Glutamatergic neuron (in vitro differentiated cells): ENCODE measurements at places on chromosomes 6 and 20.

- DNase-seq: no peak
These were observed 36.5 kb upstream of the RFPL4B start for GRCh38 chr6:112310439-112311125.

- peak; percentile 24 for DNase-seq
These were observed 512 bp downstream of the TAP1 start for GRCh38 chr6:32852844-32853540.

GRCh38 chr6:41497994-41498393, 48.2 kb upstream of the FOXP4 start:
- no peak for DNase-seq

- no peak for DNase-seq
These were observed 68.3 kb upstream of the TMEM244 start for GRCh38 chr6:129929433-129929832.

GRCh38 chr6:99318566-99318965, 30.9 kb downstream of the FAXC start:
- no peak for DNase-seq

DNA sequence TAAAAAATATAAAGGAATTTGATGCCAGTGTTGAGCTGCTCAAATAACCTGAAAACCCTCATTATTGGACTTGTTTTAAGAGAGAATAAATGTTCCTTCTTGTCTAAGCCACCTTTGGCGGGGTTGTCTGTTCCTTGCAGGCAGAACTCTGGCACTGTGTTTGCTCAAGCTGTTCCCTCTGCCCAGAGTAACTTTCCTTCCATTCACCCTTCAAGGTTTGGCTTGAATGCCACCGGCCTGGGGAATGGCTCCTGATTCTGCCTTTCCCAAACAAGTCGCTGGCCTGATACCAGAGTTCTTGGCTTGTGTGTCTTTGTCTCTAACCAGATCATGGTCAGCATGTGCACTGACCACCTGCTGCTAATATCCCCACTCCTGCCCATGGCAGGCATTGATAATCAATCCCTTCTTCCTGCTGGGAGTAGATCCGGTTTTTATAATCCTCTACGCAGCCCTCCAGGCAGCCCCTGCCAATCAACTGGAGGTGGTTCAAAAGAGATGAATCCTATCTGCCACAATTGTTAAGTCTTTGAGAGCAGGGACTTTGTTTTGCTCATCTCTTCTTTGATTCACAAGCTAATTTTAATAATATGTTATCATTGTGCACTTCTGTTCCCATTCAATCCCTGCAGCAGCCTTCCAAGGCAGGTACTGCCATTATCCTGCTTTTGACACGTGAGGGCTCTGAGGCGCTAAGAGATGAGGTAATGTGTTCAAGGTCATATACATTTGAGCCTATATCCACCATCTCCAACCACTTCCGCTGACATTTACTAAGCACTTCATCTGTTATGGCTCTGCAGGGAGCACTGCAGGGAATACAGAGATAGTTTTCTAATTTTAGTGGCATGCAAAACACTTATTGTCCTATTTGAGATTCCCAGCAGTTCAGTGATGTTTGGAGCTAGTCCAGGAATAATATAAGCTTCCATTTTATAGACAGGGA, 3.1 kb upstream of the CCM2L start:
- no peak for DNase-seq

- DNase-seq: peak; percentile 42
These were observed 840 bp downstream of the PPP1R3D start for GRCh38 chr20:59939052-59939878.

GRCh38 chr6:100166956-100167355, 172.9 kb upstream of the MCHR2 start:
- no peak for DNase-seq

DNA sequence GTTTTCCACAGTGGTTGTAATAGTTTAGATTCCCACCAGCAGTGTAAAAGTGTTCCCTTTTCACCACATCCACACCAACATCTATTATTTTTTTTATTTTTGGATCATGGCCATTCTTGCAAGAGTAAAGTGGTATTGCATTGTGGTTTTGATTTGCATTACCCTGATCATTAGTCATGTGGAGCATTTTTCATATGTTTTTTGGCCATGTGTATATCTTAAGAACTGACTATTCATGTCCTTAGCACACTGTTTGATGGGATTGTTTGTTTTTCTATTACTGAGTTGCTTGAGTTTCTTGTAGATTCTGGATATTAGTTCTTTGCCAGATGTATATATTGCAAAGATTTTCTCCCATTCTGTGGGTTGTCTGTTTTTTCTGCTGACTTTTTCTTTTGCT, 820.1 kb downstream of the TENT5A start:
- DNase-seq: no peak

- DNase-seq: no peak
These were observed 6.4 kb upstream of the SLC2A12 start for GRCh38 chr6:134058622-134059366.

DNA sequence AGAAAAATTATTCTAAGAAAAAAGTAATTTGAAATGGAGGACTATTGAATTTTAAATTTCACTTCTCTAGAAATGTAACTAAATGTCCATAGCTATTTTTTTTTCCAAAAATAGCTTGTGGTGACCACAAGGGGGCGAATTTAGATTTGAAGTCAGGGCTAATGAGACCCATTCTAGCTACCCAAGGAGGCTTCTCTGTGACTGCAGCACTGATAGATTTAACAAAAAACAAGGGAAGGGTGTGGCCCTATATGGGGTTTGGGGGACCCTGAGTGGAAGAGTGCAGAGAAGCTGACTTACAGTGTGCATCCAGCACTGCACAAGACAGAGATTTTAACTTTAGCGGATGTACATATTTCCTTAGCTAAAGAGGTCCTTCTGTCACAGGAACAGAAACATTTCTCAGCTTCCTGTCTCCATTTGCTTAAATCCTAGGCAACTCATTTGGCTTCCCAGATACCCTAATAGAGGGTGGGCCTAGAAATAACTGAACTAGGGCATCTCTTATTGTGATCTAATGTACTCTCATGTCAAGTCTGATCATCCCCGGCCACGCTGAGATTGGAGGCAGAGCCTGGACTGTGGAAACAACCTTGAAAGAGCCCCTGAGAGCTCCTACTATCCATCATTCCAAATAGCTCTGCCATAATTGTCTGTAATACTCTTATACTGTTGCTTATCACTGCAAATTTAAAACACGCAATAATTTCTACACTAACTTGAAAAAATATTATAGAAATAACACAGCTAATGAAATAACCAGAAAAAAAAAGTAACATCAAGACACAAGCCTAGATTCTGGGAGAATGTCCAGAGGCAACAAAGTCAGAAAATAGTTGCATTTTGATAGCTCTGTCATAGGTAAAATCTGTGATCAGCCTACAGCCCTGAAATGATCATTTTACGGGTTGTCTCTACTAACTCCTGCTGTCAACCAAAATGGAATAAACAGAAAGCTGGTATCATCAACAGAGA, 93.6 kb downstream of the SNAP91 start:
- DNase-seq: no peak

DNA sequence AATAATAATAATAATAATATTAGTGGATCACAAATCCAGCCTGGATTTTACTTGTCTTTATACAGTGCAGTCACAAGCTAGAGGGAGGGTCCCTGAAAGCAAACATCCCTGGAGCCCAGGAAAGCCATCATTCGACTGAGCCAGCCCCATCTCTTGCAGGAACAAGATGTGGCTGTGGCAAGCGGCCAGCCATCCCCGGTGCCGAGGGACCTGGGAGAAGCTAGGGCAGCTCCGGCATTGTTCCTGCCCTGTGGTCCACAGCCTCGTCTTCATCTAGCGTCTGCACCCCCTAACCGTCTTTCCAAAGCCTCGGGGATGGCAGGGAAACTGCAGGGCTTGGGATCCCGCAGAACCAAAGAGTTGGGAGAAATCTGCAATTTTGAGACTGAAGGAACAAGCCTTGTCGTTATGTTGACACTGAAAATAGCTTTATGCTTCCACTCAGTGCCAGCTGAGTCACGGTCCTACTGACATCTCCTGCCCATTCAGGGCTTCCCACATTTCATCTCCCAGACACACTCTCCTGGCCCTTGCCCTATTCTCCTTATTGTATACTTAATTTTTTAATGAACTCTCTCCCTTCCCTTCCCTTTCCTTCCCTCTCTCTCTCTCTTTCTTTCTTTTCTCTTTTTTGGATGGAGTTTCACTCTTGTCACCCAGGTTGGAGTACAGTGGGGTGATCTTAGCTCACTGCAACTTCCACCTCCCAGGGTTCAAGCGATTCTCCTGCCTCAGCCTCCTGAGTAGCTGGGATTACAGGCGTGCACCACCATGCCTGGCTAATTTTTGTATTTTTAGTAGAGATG, 62.5 kb upstream of the ZNFX1 start:
- DNase-seq: peak; percentile 27

- no peak for DNase-seq
These were observed 1.3 kb downstream of the CDYL start for GRCh38 chr6:4777394-4777935.

DNA sequence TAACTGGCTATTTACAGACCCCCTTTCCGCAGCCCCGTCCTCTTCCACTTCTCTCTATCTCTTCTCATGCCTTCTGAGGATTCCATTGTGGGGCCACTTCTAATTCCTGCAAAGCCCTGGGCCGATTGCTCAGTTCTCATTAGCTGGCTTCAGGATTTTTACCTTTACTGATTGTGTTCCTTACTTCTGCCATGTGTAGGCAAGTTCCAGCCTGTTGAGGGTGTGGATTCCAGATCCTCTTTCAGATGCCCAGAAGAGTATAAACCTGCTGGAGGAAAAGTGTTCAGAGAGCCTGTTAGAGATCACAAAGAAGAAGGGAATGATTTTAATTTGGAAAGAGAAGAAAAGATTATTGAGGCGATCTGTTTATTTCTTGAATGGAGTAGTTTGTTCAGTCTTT, 5.4 kb downstream of the DSE start:
- DNase-seq: no peak

- peak; percentile 45 for DNase-seq
These were observed 59.4 kb downstream of the INSM1 start for GRCh38 chr20:20427227-20427864.

- no peak for DNase-seq
These were observed 205.8 kb downstream of the TRDN start for GRCh38 chr6:123430970-123431369.

DNA sequence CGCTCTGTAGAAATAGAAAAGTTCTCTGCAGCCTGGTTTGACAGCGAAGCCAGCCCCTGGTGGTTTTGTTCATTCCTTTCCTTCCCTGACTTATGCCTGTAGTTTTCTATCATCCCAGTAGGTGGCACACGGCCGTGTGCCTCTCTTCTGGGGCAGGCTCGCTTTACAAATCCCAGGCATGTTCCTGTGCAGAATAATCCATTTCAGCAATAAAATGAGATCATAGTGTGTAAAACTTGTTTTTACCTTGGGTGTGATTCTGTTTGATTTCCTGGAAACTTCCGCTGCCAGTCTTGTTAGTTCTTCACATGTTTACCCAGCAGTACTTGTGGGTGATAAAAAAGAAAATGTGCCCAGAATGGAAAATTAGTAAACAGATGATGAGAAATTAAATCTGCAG, 7.4 kb upstream of the INSM1 start:
- peak; percentile 54 for DNase-seq

DNA sequence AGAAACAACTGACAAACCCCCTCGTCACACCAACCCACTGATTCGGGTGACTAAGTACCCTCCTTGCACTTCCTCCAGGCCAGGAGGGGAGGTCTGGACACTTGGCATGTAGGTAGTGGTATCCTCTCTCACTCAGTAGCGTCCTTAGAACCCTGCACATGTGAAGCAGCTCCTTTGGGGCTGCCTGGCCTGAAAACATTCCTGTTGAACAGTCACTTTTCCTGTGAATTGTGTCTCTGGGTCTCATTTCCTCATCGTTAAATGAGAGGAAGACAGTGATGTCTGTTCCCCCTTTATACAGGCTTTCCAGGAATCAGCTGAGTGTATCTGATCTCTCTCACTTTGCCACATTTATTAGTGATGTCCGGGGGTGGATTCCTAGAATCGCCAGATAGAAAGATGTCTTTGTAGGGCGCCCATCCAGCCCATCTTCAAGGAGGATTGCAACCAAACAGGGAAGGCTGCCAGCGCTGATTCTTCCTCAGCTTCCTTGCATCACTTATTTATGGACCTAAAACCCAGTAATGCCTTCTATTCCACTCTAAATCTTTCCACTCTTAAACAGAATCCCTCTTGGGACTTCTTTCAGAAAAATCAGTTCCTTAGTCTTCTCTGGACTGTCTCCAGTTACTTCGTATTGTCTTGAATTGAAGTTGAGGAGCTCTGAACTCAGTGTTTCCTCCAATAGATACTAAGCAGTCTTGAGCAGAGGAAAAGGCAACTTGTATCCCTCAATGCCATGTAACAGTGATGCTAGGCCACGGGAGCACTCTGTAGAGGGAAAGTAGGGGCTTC, 9.4 kb upstream of the POPDC3 start:
- DNase-seq: no peak

DNA sequence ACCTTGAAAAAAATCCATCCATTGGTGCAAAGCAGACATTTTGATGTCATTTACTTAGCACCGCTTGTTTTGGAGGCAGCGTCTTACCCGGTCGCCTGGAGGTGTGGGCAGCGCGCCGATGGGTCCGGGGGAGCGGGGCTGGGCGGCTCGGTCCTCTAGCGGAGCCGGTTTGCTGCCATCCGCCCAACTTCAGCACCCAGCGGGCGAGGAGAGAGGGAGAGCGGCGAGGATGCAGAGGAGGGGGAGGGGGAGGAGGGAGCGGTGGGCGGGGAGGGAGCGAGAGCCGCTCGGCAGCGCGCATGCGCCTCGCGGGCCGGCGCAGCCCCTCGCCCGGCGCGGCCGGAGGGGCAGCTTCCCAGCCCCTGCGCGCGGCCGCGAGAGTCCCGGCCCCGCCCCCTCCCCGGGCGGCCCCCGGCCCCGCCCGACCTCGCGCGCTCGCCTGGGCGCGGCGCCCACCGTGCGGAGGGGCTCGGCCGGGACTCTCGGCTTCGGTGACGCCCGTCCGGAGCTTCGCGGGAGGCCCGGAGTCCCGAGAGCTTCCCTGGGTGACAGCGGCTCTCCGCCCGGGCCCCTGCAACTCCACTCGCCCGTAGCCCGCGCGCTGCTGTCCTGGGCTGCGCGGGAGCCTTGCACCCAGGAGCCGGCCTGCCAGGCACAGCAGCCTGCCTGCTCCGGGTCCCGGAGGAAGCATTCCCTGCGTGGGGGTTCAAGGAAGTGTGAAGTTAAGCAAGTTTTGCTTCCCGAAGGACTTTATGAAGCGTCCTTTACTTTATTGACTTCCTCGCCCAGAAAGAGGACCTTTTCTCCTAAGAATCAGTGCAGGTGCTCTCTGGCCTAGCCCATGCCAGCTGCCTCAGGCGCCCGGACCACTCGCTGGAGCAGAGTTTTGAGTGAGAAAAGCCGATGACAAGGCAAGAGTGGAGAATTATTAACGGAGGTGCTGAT, at the start of gene RGS17:
RGS17 (minus strand) TSS at position 246 of the 945 bp plus-strand sequence. CDS start 87,264 bp downstream, outside the sequence.
- DNase-seq: peak; percentile 79

DNA sequence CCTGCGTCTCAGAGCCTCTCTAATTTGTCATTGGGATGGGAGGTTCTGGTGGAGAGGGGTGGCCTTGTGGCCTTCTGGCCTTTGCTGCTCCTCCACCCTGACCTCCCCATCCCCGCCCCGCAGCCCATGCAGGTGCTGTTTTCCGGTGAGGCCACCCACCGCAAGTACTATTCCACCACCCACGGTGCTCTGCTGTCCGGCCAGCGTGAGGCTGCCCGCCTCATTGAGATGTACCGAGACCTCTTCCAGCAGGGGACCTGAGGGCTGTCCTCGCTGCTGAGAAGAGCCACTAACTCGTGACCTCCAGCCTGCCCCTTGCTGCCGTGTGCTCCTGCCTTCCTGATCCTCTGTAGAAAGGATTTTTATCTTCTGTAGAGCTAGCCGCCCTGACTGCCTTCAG, 171.8 kb upstream of the RNF24 start:
- no peak for DNase-seq

- DNase-seq: no peak
These were observed 26.9 kb upstream of the LRRC1 start for GRCh38 chr6:53767941-53768340.

GRCh38 chr20:19026901-19027644, 185.4 kb upstream of the SLC24A3 start:
- DNase-seq: no peak

GRCh38 chr6:110255211-110255750, 75.1 kb downstream of the CDC40 start:
- DNase-seq: peak; percentile 23
